ENCODE measurements at places on chromosomes 11 and 22.

GRCh38 chr22:47218671-47219070, 456.2 kb downstream of the TBC1D22A start:
- no peak for DNase-seq

- DNase-seq = no peak
These were observed 58.9 kb downstream of the LINC01488 start for GRCh38 chr11:69540118-69541000.

DNA sequence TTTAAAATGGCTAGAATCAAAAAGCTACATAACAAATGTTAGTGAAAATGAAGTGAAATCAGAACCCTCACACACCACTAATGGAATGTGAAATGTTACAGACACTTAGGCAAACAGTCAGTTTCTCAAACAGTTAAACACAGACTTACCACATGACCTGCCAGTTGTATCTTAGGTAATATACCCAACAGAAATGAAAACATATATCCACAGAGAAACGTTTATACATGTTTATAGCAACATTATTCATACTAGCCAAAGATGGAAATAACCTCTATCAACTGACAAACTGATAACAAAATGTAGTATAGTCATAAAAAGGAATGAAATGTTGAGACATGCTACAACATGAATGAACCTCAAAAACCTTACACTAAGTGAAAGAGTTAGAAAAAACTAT, 131.5 kb upstream of the TRPC6 start:
- no peak for DNase-seq

- no peak for DNase-seq
These were observed 104.8 kb upstream of the MTMR2 start for GRCh38 chr11:96028746-96029145.

DNA sequence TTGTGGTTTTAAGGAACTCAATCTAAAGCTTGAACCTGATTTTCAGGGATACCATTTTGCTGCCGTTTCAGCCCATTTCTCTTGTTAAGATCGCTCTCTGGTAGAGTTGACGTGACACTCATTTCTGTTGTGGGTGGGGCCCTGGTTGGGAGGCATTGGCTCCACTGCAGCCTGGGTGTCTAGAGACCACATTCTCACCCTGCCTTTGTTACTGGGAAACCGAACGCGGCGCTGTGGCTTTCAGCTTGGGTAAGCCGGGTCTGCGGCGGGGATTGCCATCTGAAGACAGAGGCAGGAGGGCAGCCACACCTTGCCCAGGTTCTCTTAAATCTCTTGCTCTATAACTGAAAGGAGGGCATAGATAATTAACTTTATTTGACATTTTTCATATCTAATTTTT, 3.2 kb downstream of the EHF start:
- no peak for DNase-seq

DNA sequence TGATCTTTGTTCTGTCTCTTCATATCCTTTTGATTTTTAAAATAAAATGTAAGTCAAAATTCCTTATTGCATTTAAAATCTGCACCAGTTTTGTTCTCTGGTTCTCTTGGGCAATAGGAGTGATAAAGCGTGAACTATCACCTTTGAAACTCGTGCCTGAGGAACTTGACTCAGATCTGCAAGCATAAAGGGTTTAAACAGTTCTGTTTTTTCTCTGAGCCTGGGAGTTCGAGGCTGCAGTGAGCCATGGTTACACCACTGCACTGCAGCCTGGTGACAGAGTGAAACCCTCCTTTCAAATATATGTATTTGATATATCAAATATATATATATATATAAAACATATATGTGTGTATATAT, 38.9 kb upstream of the CLMP start:
- DNase-seq = no peak

- DNase-seq = no peak
These were observed 168.7 kb downstream of the EFCAB6 start for GRCh38 chr22:43643387-43643786.

DNA sequence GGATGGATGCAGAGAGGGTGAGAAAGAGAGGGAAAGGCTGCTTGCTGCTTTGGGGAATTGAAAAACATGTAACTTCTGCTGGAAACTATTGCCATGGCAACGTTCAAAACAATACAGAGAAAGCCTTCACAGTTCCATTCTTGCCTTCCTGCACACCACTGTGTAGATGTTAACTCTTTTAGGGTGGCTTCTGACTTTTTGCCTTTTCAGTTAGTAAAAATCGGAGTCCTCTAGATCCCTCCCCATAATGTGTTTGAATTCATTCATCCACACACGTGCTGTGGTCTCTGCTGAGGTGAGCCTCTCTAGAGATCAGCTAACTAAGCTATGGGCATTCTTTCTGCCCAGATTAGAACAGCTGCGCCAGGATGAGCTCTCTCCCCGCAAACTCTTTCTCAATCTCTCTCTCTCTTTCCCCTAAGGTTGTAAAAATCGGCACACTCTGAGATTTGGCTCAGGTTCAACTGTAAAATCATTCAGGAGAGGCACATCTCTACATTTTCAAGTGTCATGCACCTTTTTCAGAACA, 1178.3 kb downstream of the LRRC4C start:
- no peak for DNase-seq

DNA sequence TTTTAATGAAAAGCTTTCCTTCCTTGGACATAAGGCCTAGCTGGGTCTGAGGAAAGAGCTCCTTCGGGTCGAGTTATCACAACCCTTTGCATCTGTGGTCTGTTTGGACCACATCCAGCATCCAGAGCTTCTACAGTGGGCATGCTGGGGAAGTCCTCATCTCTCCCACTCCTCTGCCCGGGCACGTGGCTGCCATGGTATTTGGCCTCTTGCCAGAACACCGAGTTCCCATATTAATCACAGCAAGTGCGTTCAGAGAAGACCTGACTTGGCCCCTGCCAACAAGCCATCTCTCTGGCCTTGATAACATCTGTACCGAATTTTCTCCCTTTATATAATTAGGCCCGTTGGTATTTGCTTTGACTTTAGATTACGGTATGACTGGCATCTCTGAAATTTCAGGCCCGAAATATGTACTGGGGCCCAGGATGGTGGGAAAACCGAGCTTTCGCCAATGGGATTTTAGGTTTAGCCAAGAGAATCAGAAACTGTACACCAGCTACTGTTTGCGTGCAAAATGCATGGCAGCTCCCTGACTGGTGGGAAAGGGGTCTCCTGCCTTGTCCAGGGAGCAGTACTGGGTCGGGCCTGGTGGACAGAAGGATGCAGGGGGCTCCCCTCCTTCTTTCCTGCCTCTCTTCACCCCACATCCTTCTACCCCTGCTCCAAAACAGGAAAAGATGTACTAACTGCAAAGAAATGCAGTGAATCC, 90.0 kb downstream of the MICAL2 start:
- DNase-seq = no peak

GRCh38 chr22:27835446-27835845, 33.9 kb upstream of the MN1 start:
- DNase-seq = no peak

DNA sequence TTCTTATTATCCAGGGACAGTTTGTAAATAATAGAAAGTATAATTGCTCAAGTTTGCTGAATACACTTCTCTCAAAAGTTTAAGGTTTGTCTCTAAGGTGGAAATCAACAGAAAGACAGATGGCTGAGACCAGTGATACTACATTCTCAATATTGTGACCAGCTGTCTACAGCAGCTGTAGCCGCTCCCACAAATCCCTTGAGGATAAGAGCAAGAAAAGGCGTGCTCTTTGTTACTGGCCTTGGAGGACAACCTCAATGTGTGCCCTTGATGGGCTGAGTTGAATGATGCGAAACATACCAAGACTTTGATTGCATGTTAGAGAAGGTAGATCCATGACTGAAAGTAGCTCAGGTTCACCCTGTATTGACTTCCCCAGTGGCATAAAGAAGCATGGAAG, 6.1 kb downstream of the OR6M1 start:
- DNase-seq = no peak

DNA sequence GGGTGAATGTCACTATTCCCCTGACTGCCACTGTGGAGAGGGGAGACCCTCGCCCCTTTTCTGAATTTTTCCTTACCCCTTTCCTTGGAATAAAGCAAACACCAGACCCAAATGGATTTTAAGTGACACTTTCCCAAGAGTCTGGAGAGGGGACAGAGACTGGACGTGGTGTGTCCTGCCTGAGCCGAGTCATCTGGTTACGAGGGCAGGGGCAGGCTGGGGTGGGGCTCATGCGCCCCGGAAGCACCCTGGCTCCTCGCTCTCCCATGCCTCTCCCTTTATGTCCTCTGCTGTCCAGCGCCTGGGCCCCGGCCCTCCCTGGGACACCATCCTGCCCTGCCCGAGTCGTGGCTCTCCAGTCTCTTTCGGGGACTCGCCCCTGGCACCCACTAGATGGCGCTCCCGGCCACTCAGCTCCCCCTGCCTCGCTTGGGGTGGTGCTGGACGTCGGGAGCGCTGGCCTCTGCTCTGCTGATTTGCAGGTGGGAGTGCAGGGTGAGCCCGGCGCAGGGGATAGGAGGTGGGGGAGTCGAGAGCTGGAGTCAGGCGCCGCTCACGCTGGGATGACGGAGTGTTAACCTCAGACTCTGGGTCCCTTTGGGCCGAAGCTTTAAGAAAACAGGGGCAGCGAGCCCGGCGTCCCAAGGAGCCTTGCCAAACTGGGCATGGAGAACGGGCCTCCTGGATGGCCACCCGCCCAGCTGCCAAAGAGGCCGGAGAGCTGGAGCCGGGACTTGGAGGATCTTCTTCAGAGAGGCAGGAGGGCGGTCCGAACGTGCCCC, 89.8 kb downstream of the RPS6KA4 start:
- DNase-seq = peak; percentile 59

- DNase-seq = no peak
These were observed 13.4 kb upstream of the GRK2 start for GRCh38 chr11:67252831-67253239.

DNA sequence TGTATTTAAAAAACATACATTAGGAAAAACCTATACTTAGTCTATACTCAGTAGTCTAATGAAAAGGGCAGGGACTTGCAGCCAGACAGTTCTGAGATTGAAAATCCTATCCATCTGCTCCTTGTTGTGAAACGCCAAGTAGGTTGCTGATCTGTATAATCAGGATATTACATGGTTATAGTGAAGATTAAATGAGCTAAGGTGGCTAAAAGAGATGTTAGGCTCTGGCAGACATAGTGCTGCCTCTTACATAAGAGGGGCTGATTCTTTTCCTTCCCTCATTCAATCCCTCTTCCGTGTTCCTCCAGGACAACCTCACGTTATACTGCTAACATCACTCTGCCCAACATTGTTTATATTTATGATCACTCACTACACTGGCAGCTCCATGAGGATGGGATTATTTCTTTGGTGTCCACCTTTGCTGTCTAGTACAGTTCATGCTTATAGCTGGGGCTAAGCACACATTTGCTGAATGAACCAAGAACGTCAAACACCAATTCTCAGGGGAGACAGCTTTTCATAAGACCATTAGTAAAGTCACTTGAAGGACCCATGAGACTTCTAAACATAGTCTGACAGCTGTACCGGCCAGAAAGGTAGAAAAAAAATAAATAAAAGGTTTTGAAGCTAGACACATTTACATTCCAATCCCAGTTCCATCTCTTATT, 46.3 kb downstream of the GAB2 start:
- DNase-seq = no peak

DNA sequence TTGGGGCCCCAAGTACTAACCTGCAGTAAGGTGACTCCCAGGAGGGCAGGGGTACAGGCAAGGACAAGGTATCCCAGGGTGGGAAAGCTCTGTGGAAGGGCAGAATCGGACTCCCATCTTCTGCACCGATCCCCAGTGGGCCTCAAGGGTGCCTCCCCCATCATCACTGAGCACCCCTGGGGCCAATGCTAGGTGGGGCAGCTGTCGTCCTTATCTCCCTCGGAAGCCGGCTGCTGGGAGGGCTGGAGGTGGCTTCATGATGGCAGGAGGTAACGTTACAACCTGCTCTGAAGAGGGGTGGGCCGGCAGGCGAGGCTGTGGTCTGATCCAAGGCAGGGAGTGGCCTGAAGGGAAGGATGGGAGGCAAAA, 87.6 kb upstream of the LINC01488 start:
- DNase-seq = no peak

DNA sequence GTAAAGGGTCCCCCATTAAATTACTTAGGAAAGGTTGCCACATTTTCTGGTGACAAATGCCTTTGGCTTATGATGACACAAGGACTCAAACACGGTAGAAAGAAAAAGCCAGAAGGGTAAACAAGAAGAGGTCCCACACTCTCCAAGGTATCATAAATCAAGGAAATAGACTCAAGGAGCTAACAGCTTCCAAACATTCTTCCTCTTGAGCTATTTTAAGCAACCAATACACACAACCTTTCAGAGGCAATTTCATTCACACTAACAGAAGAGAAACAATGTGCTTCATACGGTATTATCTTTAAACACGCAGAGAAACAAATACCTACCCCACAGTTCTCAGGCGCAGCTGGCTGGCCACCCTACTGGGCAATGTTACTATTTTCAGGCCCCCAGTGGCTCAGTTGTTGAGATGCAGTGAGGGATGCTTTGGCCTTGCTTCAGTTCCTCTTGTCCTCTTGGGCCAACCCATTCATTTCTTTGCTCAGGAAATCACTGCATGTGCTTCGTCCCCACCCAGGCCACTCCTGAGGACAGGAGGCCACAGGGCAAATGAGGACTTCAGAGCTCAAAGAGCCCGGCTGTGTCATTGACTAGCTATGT, 15.8 kb downstream of the ABTB2 start:
- DNase-seq = no peak

DNA sequence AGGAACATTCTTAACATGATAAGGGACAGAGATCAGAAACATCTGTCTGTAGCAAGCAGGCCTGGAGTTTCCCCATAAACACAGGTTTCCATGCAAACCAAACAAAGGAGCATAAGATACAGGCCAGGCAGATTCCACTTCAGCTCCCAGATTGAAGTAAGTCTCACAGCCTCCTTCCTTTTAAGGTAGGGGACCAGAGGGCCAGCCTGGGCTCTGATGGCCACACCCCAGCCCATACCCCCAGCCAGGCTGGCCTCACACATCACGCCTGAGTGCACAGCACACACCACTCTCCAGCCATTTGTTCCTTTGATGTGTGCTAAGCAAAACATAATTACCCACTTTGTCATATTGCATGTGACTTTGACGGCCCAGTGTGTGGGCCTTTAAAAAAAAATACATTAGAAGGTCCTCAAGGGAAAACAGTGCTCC, 518.7 kb downstream of the NTM start:
- no peak for DNase-seq

DNA sequence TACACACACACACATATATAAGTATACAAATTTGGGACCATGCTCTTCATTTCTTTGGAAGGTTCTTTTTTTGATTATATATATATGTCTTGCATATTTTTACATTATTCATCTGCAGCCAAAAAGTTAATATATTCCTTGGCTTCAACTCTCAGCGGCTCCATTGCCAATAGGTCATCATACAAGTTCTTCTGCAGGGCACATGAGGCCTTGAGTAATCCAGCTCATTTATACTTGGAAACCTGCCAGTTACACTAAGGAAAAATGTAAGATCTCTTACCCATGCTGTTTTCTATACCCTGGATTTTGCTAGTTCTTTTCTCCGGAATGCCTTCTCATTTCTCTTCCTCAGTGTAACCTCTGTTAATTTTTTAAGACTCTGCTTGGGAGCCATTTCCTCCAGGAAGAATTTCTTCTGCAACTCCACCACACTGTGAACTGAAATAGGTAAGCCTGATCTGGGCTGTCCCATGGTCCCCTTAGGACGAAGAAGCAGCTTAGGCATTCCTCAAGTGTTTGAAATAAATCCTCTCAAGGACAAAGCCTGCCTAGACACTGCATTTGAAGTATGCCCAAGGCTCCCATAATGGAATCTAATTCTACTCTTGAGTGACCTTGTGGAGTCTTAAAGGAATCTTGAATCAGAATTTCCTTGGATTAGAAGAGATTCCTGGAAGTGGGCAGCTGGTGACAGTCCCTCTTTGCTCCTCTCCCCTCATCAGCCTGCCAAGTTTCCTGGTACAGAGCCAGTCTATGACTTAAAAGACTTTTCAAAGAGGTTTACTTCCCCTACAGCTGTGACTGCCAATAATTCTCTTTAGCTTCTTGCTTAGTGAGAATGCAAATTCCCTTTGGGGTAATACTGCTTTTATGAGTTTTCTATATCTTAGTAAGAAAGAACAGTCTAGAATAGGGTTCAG, 182.8 kb downstream of the C11orf87 start:
- no peak for DNase-seq

Data from activated T-cell treated with anti-CD3 and anti-CD28 coated beads, Interleukin-2, amount 50 U/mL, for 4 hours (primary cell).